ENCODE measurements at places on chromosomes 4 and X. TPM values are rescaled to one million over a fixed set of nuclear protein-coding genes. Genes with fewer than 3 reads are reported as not detected.

- DNase-seq: no peak
These were observed 53.3 kb downstream of the TLL1 start for GRCh38 chr4:165926307-165926706.

DNA sequence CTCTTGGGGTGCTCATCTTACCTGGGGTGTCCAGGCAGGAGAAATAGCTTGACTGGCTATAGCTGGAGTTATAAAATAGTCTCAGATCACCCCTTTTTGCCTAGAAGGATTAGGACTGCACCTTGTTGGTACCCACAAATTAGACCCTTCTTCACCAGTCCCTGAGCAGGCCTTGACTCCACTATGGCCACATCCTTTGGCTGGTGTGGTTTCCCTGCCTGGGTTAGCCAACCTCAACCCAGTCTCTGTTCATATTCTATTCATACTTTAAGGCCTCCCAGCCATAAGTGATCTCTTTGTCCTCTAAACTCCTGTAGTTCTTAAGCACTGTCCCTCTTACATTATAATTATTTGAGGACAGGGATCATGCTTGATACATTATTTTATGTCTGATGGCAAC is 69.4 kb downstream of the ARX start:
- no peak for DNase-seq

BEND2 gene
- 0.06 TPM for polyA plus RNA-seq

TMEM164 gene
- polyA plus RNA-seq: 36.6 TPM

DNA sequence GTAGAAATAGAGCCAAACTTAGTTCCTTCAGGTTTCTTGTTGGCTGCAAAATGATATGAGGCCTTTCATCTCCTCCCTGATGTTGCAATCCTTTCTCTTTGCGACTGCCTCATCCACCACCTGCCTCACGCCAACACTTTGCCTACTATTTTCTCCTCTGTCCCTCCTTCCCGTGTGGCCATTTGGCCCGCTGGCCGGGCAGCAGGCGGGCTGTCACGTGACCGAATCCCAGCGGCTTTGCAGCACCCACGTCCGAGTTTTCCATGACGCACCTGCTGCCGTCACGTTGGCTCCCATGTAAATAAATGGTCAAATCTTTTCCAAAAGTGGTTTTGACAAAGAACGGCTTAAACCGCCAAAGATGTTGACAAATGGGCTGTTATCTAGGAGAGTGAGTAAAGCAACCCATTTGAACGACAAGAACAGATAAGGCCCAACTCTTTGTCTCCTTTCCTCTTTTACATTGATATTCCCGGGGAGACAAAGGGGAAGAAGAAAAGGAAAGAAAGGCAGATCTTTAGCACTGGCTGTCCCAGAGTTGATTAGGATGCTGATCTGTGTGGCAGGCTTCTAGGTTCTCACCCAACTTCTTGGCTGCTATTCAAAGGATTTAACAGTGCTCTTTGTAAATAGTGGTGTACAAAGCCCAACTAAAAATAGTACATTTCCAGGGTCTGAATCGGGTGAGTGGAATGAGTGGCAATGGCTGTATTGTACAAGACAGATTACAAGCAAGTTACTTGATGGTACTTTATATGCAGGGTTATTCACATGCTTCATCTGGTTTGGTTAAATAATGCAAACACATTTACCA is 174.2 kb upstream of the JADE1 start:
- DNase-seq: no peak

DNA sequence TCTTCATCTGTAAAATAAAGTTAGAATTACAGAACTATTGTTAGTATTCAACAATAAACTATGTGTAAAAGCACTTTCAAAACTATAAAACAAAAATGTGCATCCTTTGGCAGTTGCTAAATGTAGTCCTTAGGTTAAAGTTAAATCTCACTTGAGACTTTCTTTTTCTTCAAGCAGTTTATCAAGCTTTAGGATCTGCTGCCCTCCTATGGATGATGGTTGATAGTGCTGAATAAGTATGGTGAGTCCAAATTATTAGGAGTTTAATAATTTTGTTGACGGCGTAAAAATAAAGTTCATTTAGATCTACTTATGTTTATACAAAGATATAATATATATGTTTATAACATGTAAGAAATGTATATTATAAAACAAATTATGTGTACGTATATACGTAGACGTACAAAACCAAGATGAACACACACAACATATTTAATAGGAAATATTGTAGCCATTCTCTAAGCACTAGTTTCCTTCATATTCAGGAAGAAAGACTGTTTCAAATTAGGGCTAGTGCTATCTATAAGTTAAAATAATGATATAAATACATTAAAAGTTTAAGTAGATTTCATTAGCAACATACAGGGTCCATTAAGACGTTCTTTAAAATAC is 22.3 kb downstream of the UGT2A2 start:
- DNase-seq: peak; percentile 22

DNA sequence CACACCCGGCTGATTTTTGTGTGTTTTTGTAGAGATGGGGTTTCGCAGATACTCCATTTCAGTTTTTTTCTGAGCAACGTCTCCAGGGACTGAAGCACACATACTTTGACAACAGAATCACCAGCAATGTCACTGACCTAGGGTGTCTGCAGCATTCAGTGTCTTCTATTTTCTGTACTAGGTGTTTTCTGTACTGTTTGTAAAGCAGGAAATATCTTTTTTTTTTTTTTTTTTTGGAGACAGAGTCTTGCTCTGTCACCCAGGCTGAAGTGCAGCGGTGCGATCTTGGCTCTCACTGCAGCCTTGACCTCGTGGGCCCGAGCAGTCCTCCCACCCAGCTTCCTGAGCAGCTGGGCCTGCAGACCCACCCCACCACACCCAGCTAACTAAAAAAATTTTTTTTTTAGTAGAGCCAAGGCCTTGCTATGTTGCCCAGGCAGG is 8.9 kb downstream of the ADD1 start:
- DNase-seq: no peak

GRCh38 chr4:75289914-75290582 is 224.2 kb downstream of the RCHY1 start:
- peak; percentile 4 for DNase-seq

- DNase-seq: no peak
These were observed 282.5 kb downstream of the ZIC3 start for GRCh38 chrX:137848266-137848905.

- peak; percentile 35 for DNase-seq
These were observed 3.5 kb upstream of the IQSEC2 start for GRCh38 chrX:53284684-53285447.

CDX4 gene
- not detected for polyA plus RNA-seq

DNA sequence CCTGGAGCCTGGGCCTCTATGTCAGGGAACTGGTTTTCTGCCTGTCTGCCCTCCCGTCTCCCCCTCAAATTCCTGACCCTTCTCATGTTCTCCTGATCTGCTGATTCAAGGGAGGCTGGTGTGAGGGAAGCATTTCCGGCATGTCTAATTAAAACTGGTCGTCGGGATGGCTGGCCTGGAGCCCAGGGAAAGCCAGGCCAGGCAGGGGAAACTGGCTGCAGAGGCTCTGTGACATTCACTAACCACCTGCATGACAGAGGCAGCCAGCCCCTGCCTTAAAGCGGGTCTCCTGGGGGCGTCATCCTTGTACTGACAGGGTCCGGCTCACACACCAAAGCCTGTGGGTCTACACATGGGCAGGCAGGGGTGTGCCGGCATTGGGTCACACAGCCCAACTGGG is 35.2 kb downstream of the ABLIM2 start:
- DNase-seq: peak; percentile 79

GYPE gene
- 2.9 TPM for polyA plus RNA-seq

DNA sequence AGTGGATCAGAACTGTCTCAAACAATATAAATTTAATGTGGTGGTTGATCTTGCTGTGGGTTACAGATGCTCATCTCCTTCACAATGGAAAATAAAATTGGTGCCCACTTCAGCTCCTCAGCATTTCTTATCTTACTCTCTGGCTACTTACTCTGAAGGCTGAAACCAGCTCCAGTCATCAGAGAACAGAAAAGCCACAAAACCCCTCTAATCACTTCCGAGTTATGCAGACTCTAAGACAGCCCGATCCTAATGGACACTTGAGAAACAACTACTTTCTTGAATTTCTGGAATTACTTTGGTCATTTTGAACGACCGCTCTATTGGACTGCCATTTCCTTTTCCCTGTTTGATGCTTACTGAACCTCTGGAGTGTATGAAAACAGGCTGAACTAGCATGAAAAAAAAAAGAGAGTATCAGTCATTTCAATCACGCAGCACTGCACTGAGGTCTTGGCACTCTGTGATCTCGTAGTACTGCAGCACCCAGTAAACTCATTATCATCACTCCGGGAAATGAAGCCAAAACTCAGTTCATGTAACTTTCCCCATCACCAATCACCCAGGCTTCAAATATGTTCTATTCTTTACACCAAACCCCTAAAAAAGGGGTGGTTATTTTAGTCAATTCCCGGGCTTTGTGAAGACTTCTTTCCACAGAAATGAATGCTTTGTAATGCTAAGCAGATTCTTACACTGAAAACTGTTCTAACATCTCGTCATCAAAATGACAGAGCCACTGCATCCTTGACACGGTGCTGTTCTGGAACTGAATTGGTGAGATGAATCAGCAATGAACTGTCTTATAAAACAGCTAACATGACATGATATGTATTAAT is 54.5 kb downstream of the TSPAN5 start:
- no peak for DNase-seq

NLRP2B gene
- polyA plus RNA-seq: 0.08 TPM

GRCh38 chr4:128451270-128451905 is 163.8 kb upstream of the PGRMC2 start:
- DNase-seq: no peak

GRCh38 chr4:23877758-23878229 is 12.1 kb downstream of the PPARGC1A start:
- no peak for DNase-seq

RAP1GDS1 gene
- polyA plus RNA-seq: 34.4 TPM

FREM3 gene
- 0.19 TPM for polyA plus RNA-seq

- no peak for DNase-seq
These were observed 148.7 kb upstream of the CTSO start for GRCh38 chr4:156102411-156102810.

DNA sequence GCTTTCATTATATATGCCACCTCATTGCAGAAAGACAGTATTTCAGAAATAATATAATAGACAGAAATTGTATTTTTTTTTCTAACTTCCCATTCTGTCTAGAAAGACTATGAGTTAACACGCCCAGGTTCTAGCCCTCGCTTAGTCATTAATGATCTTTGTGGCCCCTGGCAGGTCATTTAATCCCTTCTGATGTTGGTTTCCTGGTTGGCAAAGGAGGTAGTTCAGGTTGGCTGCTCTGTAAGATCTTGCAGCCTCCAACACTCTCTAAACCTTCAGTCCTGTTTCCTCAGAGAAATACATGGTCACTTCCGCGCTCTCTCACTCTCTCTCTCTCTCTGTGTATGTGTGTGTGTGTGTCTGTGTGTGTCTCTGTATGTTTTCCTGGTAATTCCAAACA is 156.3 kb upstream of the NOCT start:
- DNase-seq: no peak

UGT2B10 gene
- 0.58 TPM for polyA plus RNA-seq

DNA sequence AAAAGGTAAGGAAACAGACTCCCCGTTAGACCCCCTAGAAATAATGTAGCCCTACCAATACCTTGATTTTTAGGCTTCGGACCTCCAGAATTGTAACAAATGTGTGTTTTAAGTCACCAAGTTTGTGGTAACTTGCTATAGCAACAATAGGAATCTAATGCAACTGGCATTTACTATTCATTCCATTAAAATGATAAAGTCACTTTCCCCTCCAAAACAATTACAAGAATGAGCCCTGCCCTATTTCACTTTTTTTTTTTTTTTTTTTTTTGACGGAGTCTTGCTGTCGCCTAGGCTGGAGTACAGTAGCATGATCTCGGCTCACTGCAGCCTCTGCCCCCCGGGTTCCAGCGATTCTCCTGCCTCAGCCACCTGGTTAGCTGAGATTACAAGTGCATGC is 3.5 kb upstream of the DDX60L start:
- no peak for DNase-seq

HMGB2 gene
- polyA plus RNA-seq: 394 TPM

MBTPS2 gene
- 39.9 TPM for polyA plus RNA-seq

DNA sequence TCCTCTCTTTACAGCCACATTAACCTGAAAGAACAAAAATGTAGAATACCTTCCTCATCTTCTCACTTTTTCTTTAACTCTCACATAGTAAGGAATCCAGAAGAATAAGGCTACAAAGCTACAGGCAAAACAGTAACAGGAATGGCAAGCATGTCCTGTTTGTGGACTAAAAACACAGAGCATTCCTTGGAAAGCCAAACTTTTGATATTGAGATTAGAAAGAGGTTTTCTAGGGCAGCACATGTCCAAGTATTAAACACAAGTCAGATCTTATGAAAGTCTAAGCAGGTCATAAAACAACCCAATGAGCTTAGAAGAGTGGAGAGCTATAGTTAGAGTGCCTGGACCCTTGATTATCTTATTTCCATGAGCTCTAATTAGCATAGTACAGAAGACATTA is 58.2 kb upstream of the FAM9C start:
- DNase-seq: no peak

DNA sequence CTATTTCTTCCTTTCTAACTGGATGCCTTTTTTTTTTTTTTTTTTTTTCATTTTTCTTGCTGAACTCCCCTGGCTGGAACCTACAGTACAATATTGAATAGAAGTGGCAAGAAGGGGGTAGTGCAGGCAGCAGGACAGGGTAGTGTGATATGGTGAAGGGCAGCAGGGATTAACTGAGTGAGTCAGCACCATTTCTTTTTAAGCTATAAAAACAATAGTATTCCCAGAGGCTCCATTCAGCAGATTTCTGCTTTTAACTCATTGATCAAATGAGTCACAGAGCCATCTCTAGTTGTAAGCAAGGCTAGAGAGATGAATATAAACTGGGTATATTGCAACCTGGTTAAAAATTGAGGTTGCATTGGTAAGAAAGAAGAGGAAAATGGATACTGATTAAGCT is 53.6 kb upstream of the SETD7 start:
- no peak for DNase-seq

GRCh38 chrX:155235891-155236290 is 19.6 kb downstream of the VBP1 start:
- no peak for DNase-seq

SYP gene
- polyA plus RNA-seq: 3.1 TPM

DNA sequence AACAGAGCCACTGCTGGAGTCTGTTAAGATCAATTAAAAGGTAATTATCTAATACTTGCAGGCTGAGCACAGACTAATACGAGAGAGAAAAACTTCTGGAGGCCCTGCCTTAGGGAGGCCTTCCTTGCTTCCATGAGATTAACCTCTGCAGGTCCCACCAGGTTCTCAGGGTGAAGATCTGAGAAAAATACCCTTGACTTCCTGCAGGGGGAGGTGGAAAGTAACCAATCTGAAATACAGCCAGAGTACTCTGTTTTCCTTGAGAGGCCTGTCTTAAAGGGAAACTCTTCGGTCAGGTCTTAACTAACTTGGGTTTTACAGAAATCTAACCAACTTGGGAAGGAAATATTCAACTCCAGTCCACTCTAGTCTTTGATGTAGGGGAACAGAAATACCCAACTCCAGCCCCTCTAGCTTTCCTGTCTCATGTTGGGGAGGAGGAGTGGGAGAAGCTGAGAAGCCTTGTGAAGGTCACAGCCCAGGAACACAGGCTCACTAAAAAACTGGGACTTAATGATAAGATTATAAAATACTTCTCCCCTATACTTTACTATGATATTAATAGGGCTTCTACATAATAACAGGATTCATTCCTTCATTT is 77.1 kb downstream of the TBCK start:
- no peak for DNase-seq

NDUFC1 gene
- 102 TPM for polyA plus RNA-seq
